ENCODE measurements at places on chromosomes 3 and 15. TPM values are rescaled to one million over a fixed set of nuclear protein-coding genes. Genes with fewer than 3 reads are reported as not detected.

The RHOA gene
- 516 TPM for total RNA-seq

The C3orf49 gene
- total RNA-seq, result not detected

The ANKRD63 gene
- not detected for total RNA-seq

The DUOXA2 gene
- not detected for total RNA-seq

The FANCD2OS gene
- total RNA-seq, result not detected

The GOLGA6A gene
- 0.07 TPM for total RNA-seq
